Foreskin melanocyte (primary cell): ENCODE measurements at places on chromosomes 13 and 19.
A peak's percentile ranks its signal among the peaks of the same experiment; 100 is the strongest.

GRCh38 chr13:33789739-33790138 lies 28.2 kb upstream of the RFC3 start:
- DNase-seq = no peak

GRCh38 chr13:111893071-111893606 lies 173.8 kb upstream of the SOX1 start:
- DNase-seq = peak; percentile 79

- no peak for DNase-seq
Measured at GRCh38 chr13:47190696-47191305, 293.9 kb upstream of the HTR2A start.

DNA sequence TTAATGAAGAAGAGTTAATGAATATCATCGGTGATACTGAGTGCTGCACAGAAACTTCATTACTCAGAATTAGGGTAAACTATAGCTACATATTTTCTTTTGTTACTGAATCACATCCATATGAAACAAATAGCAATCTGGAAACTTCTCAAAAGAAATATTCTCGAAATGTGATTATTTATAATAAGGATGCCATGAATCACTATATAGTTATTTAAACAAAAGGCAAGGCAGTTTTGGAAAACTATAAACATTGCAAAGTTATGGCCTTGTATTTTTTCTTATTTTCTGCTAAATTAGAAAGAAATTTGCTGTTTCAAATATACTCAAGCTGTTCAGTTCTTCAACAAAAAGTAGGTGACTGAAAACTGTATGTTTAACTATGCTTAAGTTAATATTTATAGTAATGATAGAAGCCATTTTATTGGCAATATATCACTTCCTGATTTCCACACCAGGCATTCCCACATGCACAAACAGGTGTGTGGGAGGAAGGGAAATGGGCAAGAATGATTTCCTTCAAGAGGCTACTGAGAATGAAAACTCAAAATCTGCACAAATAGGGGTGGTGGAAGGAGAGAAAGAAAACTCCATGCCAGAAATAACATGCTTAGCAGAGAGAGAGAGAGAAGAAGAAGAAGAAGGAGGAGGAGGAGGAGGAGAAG lies 74.5 kb upstream of the FRY start:
- DNase-seq = no peak

DNA sequence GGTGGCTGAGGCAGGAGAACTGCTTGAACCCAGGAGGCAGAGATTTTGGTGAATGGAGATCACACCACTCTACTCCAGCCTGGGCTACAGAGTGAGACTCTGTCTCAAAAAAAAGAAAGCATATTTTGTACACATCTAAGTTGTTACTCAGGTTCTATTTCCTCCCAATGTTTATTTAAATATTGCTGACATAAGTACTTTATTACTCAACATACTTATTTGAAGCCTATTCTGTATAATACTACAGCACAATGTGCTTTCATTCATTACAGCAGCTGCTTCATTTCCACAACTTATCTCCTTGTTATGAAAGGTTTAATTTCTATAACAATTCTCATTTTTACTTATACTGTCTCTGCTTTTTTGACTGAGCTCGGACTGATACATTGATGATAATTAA lies 495.7 kb downstream of the SLITRK1 start:
- no peak for DNase-seq

- DNase-seq = no peak
Measured at GRCh38 chr13:29619995-29620394, 24.5 kb upstream of the SLC7A1 start.

GRCh38 chr19:17950310-17951156 lies 16.4 kb upstream of the KCNN1 start:
- no peak for DNase-seq
